ENCODE measurements at places on chromosomes 11 and 22. TPM values are rescaled to one million over a fixed set of nuclear protein-coding genes. Genes with fewer than 3 reads are reported as not detected.

DNA sequence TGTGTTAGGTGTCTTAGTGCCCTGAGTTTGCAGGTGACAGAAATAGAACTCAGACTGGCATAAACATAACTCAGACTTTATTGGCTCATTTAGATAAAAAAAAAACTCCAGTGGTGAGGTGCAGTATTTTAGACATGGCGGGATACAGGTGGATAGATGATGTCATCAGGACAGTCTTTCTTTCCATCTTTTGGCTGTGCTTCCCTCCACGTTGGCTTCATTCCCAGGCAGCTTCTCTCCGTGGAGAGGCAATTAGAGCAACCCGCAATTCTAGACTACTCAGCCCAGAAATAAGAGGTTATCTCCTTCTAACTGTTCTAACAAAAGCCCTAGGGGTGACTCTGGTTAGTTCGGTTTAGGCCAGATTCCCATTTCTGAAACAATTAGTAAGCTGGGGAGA, 40.5 kb downstream of the NCAM1 start:
- no peaks in the 10 kb centered on the region for H3K36me3 ChIP-seq
- H3K27ac ChIP-seq: no peak overlapping the region
- H3K4me1 ChIP-seq: peaks cover 8% of the 10 kb centered on the region
- no peak for DNase-seq

GRCh38 chr22:42461511-42461910, 29.3 kb upstream of the NFAM1 start:
- H3K27me3 ChIP-seq: peaks cover 14% of the 10 kb centered on the region
- H3K4me1 ChIP-seq: no peaks in the 10 kb centered on the region
- no peaks in the 10 kb centered on the region for H3K36me3 ChIP-seq
- H3K27ac ChIP-seq: no peak overlapping the region
- H3K4me3 ChIP-seq: no peak overlapping the region

GRCh38 chr11:111361874-111362273, 17.2 kb downstream of the POU2AF1 start:
- no peak for DNase-seq
- H3K36me3 ChIP-seq: no peaks in the 10 kb centered on the region
- no peak overlapping the region for H3K4me3 ChIP-seq
- H3K27ac ChIP-seq: no peak overlapping the region
- H3K27me3 ChIP-seq: no peaks in the 10 kb centered on the region
- no peaks in the 10 kb centered on the region for H3K4me1 ChIP-seq

DNA sequence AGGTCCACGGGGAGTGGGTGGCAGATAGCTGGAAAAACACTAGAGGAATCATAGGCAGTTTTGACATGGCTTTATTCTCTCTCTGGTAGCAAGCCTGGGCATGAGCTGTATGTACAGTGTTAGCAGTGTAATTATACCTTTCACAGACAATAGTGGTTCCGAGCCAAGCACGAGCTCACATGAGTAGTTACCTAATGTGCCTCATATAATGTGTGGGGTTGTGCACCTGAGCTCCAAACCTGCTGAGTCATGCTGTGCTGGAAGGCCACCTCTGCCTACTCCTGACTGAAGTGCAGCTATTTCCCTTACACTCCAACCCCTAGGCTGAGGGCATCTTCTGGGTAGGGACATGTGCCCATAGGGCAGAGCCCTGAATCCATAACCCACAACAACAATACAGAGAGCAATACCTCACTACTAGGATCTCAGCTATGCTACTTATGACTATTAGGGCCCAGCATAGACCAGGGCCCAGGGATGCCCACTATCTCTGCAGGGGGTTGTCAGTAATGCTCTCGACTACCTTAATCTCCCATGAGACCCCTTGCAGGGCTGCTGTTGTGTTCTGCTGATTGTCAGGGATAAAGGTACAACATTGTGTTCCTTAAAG, 432.1 kb downstream of the DYNC2H1 start:
- no peak overlapping the region for H3K27ac ChIP-seq
- H3K4me3 ChIP-seq: no peak overlapping the region
- no peaks in the 10 kb centered on the region for H3K27me3 ChIP-seq
- DNase-seq: no peak

DNA sequence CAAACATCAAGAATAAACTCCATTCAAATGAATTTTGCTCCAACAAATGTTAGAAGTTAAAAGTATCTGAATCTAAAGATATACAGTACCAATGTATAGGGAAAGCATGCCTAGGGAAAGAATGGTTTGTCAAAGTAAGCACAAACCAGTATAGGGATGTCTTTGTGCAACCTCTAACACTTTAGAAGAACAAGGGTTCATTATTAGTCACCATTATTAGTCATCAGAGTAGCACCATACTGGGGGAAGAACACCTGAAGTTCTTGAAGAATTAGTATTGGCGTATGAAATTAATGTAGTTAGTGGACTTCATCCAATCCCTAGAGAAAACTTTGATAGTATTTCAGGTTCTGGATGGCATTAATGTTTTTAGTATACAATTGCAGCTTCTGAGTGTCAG, 943.7 kb downstream of the METTL15 start:
- H3K27me3 ChIP-seq: no peaks in the 10 kb centered on the region
- no peak overlapping the region for H3K27ac ChIP-seq
- no peak overlapping the region for H3K4me3 ChIP-seq
- no peaks in the 10 kb centered on the region for H3K4me1 ChIP-seq

DNA sequence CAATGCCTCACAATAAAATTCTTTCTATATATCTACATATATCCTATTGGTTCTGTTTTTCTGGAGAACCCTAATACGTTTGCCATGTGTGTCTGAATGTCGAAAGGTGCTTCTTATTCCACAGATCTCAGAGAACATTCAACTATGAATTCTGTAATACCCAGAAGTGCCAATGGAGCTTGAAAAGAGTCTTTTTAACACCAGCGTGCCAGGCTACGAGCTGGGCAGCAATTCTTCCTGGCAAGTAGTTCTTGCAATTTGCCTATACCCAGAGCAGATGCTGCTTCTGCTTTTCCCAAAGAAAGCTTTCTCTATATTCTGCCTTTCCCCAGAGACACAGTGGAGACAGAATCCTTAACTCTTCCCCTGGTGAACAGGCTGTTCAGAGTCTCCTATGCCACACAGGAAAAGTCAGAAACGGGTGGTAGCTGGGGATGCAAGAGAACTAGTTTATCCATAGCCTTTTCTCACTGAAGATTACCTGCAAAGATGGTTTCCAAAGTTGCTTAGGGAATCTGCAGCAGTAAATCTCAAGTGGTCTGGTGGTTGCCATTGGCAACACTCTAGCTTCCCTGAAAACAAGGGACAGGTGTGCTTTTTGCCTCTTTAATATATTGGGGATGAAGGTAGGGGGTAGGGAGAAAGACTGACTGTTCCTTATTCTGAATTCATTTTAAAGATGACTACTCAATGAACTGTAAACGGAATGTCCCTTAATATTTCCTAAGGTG, 16.8 kb upstream of the PAFAH1B2 start:
- no peaks in the 10 kb centered on the region for H3K27me3 ChIP-seq
- no peak overlapping the region for H3K27ac ChIP-seq
- no peak for DNase-seq
- no peaks in the 10 kb centered on the region for H3K4me1 ChIP-seq
- H3K36me3 ChIP-seq: no peaks in the 10 kb centered on the region
- H3K4me3 ChIP-seq: no peak overlapping the region

GRCh38 chr11:120209746-120210625, 846 bp upstream of the OAF start:
- no peaks in the 10 kb centered on the region for H3K27me3 ChIP-seq
- no peak for DNase-seq
- H3K4me3 ChIP-seq: peak overlapping the region; percentile 64
- peaks cover 17% of the 10 kb centered on the region for H3K4me1 ChIP-seq
- peak overlapping the region; percentile 79 for H3K27ac ChIP-seq

GRCh38 chr22:17655289-17655688, 16.7 kb downstream of the BCL2L13 start:
- no peak overlapping the region for H3K4me3 ChIP-seq
- no peaks in the 10 kb centered on the region for H3K4me1 ChIP-seq
- no peak for DNase-seq
- peaks cover 36% of the 10 kb centered on the region for H3K36me3 ChIP-seq
- H3K27ac ChIP-seq: no peak overlapping the region

- H3K27ac ChIP-seq: no peak overlapping the region
- no peaks in the 10 kb centered on the region for H3K36me3 ChIP-seq
- no peaks in the 10 kb centered on the region for H3K27me3 ChIP-seq
- H3K4me3 ChIP-seq: no peak overlapping the region
- DNase-seq: no peak
These were observed 221.2 kb upstream of the B3GAT1 start for GRCh38 chr11:134633276-134633675.

GRCh38 chr22:30876915-30877553, 91.5 kb downstream of the MORC2 start:
- H3K4me1 ChIP-seq: peaks cover 15% of the 10 kb centered on the region
- no peak overlapping the region for H3K4me3 ChIP-seq
- DNase-seq: peak; percentile 3

DNA sequence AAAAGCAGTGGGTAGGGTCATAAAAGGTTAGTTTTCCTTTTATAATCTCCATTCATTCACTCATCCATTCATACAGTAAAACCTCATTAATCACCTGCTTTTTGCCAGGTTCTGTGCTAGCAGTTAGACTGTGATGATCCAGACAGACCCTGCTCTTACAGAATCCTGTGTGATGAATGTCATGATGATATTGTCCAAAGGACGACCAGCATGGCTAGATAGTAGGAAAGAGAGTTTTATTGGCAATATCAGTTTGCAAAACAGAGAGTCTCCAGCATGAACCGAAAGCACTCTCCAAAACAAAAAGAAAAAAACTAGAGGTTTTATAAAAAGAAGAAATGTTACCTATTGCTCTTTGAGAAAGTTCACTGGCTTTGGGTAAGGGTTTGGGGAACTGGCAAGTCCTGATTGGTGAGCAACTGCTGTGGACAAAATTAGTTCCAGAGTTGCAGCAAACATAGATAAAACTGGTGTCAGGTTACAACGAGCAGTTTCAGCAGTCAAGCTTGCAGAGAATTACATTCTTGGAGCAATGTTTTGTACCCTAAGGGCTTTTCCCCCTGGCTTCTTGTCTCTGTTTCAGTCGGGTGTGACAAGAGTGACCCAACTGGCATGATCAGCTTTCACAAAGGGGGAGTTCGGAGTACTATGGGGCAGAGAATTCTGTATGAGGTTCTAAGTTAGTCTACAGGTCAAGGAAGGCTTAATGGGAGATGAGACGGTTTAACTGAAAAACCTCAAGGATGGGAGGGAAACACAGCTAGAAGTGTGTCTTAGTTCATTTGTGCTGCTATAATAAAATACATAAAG, 58.3 kb downstream of the HSD17B12 start:
- H3K4me1 ChIP-seq: peaks cover 39% of the 10 kb centered on the region
- peak overlapping the region; percentile 74 for H3K27ac ChIP-seq
- H3K4me3 ChIP-seq: no peak overlapping the region
- peaks cover 12% of the 10 kb centered on the region for H3K36me3 ChIP-seq

- H3K4me1 ChIP-seq: no peaks in the 10 kb centered on the region
- no peak for DNase-seq
- no peak overlapping the region for H3K27ac ChIP-seq
- peaks cover 3% of the 10 kb centered on the region for H3K27me3 ChIP-seq
These were observed 409.8 kb downstream of the BRD1 start for GRCh38 chr22:49417833-49418232.

The ARHGAP8 gene
- total RNA-seq: not detected

The DERL3 gene
- 1.4 TPM for total RNA-seq
